Daoy (cell line): ENCODE measurements at places on chromosomes 6 and 20. TPM values are rescaled to one million over a fixed set of nuclear protein-coding genes. Genes with fewer than 3 reads are reported as not detected.

Gene GINS1
- total RNA-seq: 37.1 and 37.9 TPM in 2 replicates

Gene MICB
- 24.9 and 27.3 TPM in 2 replicates for total RNA-seq

- no peak for DNase-seq
Observed at GRCh38 chr20:3927486-3928291, 38.5 kb downstream of the PANK2 start.

GRCh38 chr6:98835149-98836024, 1.0 kb downstream of the POU3F2 start:
- DNase-seq: peak; percentile 54

- DNase-seq: no peak
Observed at GRCh38 chr6:168182366-168182765, 103.4 kb upstream of the FRMD1 start.

DNA sequence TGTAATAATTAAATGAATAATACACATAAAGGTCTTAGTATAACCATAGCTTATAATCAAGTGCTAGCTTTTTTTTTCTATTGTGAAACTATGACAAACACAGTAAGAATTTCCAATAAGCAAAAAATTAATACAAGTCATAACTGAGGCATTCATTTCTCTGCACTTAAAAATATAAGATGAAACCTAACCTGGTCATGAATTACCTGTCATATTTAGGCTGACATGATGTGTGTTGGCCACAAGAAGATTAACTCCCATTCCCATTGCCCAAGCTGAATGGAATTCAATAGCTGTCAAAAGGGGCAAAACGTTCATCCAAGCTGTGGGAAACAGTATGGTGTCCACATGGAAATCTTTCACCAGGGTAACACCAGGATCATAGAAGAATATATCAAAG, 5.4 kb downstream of the VNN2 start:
- no peak for DNase-seq
